ENCODE measurements at places on chromosomes 5 and 9.

DNA sequence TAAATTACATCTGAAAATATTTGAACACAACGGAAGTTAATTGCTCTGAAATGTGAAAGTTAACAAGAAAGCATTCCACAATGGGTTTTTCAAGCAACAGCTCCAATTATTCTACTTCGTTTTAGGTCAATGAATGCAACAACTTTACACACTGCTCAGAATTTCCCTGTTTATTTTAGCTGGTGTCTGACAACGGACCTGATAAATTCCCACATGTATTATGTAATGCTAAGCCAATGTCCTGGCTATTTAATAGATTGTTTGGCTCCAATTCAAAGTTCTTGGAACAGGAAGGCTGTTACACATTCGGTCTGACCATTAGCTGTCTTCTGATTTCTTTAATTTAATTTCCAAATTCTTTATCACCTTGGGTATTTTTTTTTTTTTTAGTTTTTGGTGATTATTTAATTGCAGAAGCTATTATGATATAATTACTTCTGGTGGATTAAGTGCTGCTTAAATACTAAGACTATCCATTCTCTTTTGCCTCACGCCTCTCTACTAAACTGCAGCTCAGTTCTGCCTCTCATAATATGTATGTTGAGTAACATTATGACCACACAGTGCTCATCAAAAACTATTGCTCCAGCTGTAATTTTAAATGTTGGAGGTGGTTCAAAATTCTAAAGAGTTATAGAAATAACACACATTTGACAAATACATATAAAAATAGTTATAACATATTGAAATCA is 57.9 kb downstream of the MEF2C start:
- DNase-seq: no peak

- DNase-seq: no peak
Observed at GRCh38 chr5:171855265-171855664, 69.6 kb downstream of the SMIM23 start.

DNA sequence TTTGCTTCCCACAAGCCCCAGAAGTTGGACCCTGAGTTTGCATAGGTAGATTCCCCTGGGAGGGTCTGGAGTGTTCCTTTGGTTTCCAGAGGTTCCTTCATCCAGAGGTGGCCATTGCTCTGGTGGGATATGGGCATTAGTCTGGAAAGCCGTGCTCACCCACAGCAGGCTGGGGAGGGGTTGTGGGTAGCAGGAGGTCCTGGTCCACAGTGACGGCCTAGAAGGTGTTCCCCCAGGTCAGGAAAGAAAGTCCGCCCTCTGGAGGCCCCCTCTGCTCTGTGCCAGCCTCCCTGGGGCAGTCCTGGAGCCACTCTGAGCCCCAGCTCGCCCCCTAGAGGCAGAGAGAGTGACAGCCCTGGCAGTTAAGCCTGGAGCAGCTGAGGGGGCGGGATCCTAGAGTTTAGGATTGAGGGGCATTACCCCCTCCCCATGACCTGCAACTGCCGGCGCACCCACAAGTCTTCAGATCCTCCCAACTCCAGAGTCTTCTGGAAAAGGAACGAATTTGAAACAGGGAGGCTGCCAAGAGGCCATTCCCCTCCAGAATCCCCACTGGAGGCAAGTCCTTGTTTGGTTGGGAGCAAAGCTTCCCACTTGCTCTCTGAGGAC is 36.8 kb downstream of the NDST1 start:
- DNase-seq: peak; percentile 8

DNA sequence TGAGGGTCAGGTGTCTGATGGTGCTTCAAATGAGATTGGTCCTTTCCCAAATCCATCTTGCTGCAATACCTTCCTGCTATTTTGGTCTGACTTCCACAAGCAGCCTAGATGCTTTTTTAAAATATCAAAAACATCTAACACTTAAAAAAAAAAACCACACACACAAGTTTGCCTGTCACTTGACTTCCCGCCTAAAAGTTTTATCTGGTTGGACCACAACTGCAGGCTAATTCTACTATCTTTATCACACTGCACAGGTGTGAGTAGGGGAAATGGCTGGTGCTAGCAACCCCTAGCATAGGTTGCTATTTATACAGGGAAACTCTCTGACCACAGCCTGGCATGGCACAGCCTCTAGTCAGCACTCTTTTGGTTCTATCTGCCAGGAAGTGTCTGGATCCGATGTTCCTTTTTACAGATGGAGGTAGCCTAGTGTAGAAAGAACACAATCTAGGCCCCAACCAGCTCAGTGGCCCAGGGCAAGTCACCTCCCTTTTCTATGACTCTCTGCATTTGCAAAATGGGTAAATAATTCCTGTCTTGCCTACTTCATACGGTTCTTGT is at the start of gene HEMGN:
Gene HEMGN (minus strand): TSS at position 92 of the 564 bp plus-strand sequence. CDS start 36 bp downstream, at position 56.
- peak; percentile 31 for DNase-seq

DNA sequence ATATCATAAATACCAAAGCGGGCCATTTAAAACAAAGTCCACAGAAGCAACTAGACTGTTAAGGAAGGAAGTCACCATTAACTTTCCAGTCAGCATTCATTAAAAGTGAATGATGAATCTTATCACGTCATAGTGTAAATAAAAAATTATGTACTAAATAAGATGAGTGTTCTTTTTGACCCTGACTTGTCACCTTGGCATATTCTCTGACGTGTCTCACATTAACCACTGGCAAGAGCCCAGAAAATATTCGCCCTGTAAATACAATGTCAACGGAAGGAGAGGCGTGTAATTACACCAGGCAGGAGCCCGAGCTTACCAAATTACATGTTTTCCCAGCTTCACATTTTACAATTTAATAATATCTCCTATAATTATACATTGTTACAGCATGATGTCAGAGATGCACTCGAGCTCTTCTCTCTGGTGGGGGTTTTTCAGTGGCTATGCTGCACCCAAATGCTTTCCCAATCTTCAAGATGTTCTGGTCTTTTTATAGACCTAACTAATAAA is 29.3 kb upstream of the UBE2QL1 start:
- DNase-seq: no peak

DNA sequence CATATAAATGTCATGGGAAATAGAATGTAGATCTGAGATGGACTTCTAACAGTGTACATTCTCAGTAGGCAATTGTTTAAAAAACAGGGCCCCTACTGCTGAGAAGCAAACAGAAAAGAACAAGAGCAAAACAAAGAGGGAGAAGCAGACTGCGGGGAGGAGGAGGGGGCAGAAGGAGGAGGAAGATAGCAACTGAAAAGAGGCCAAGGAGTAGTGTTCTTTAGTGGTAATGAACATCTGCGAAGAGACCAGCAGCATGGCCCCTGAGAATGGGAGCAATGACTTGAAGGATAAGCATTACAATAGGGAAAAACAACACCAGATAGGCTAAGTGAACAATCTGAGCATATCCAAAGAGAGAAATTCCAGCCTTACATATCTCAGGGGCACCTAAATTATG is 36.8 kb downstream of the HAPLN1 start:
- no peak for DNase-seq

GRCh38 chr9:77751341-77752091 is 103.4 kb upstream of the GNA14 start:
- DNase-seq: no peak

GRCh38 chr5:145689235-145689634 is 145.9 kb downstream of the PRELID2 start:
- no peak for DNase-seq

- DNase-seq: no peak
Observed at GRCh38 chr5:131381777-131382176, 117.9 kb downstream of the CDC42SE2 start.

DNA sequence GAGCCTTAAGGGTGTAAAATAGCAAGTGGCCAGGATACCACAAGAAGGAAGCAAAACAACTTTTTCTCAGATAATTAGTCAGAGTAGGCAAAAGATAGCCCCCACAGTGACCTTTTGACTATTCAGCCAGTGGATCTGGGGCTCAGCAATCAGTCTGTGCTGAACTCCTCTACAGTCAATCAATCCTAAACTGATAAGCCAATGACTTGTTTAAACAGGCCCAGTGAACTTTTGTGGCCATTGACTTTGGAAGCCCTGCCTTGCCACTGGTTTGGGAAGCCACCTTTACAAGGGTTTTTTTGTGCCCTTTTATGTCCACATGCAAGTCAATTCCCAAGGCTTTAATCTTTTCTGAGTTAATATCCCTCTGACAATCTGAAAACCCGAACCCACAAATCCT is 1565.0 kb upstream of the WWC1 start:
- DNase-seq: no peak
